ENCODE measurements at places on chromosomes 16 and 17.

DNA sequence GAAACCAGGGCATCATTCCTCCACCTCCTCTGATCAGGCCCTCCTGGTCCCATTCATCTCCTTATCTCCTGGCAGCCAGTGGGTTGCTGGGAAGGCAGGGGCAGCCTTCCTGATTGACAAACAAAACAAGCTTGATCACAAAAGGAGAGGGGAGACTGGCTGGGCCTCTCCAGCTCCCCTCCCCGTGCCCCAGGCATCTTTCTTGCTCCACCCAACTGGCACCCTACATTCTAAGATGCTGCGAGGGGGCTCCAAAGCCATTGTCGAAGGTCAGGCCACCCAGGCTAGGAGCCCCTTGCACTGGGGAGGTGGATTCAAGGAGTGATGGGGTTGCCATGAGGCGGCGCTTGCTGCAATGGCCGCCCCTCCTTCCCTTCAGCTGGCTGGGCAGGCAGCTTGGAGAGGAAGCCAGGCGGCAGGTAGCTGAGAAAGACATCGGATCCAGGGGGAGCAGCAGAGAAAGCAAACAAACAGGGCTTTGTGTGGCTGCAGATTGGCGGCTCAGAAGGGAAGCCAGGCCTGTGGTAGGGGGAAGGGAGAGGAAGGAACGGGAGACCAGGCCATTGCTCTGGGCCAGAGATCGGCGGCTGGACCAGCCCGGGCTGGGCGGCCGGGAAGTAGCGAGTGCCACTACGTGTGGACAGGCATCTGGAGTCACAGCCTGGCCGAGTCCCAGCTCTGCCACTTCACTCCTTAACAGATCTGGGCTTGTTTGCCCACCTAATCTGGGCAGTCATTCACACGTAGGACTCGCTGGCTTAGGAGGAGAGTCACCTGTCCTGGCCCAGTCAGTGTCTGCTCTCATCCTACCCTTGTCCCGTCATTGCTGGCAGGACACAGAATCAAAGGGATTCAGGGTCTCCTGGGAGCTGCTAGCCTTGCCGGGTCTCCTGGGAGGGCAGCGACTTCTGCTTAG is 12.3 kb downstream of the RAI1 start:
- DNase-seq: no peak

DNA sequence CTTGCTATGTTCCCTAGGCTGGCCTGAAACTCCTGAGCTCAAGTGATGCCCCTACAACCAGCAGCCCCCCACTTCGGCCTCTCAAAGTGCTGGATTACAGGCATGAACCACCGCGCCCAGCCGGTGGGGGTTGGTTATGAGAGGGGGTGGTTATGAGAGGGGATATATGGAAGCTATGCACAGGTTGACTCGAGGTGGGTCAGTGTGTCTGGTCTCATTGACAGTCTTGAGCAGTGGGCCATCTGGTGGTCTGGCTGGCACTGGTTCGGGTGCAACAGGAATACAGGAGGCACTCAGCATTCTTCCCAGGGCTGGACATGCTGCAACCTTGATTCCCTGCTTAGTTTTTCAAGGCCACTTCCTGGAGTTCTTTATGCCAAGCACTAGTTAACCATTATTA is 5.6 kb upstream of the STX1B start:
- DNase-seq: no peak

GRCh38 chr16:57486858-57487834 is 853 bp upstream of the DOK4 start:
- no peak for DNase-seq

- DNase-seq: no peak
Measured at GRCh38 chr16:82236875-82237274, 66.9 kb upstream of the MPHOSPH6 start.

- no peak for DNase-seq
Measured at GRCh38 chr17:61862105-61862574, 1.2 kb downstream of the BRIP1 start.

DNA sequence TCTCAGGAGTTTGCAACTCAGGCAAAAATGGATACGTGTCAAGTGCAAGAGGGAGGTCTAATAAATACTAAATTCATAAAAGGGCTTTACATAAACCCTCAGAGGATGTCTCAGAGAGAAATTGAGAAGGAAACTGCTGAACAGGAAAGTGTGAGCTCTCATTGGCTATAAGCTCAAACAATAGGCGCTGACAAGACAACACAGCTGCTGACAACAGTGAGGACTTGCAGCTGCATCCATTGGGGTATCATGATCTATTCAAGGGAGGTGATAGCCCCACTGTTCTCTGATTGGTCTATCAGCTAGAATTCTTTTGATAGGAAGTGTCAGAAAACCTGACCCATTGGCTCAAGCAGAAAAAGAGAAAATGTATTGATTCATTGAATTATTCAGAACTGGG is 187.2 kb downstream of the CBLN1 start:
- DNase-seq: no peak

GRCh38 chr17:77693776-77694175 is 264.7 kb upstream of the TNRC6C start:
- DNase-seq: no peak

DNA sequence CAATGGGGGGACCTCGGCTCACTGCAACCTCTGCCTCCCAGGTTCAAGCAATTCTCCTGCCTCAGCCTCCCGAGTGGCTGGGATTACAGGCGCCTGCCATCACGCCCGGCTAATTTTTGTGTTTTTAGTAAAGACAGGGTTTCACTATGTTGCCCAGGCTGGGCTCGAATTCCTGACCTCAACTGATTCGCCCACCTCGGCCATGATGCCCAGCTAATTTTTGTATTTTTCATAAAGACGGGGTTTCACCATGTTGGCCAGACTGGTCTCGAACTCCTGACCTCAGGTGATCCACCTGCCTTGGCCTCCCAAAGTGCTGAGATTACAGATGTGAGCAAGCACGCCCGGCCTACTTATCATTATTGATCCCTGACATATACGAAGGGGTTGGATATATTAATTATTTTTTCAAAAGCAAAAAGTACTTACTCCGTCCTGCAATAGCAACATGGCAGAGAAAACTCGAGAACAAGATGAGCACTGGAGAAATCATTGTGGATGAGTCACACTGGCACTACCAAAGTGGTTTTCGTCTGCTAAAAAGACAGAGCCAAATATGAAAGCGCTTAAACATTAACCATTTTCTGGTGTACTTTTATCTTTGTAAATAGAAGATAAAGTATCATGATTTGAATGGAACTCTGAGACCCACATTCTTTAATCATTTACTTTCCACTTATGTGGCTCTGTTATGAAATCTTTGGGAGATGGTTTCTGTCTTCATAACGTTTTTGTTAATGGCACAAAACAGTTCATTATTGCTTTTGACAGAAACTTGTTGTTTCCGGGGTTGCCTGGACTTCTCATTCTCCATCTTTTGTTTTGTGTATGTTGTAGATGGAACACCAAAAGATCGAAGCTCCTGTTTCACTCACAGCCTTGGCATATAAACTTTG is at the start of gene APOH:
Gene APOH, minus strand, starts transcription at position 529 of the 896 bp plus-strand sequence. Its CDS starts 36 bp downstream, at position 493.
- DNase-seq: no peak

DNA sequence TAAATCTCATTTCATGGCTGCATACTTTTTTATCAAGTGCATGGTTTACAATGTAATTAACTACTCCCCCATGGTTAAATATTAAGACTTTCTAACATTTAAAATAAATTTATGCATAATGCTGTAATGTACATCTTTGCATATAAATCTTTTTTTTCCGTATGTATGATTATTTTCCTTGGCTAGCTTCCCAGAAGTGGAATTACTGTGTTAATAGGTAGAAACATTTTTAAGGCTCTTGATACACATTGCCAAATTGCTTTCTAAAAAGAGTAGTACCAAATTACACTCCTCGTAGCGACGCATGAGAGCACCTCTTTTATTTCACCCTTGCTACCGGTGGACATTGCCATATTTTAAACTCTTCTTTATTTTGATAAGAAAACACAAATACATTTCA is 141.1 kb downstream of the DNAH9 start:
- no peak for DNase-seq

GRCh38 chr16:14372471-14372870 is 257.6 kb downstream of the PARN start:
- no peak for DNase-seq

GRCh38 chr16:51134269-51134812 is 16.7 kb downstream of the SALL1 start:
- no peak for DNase-seq

DNA sequence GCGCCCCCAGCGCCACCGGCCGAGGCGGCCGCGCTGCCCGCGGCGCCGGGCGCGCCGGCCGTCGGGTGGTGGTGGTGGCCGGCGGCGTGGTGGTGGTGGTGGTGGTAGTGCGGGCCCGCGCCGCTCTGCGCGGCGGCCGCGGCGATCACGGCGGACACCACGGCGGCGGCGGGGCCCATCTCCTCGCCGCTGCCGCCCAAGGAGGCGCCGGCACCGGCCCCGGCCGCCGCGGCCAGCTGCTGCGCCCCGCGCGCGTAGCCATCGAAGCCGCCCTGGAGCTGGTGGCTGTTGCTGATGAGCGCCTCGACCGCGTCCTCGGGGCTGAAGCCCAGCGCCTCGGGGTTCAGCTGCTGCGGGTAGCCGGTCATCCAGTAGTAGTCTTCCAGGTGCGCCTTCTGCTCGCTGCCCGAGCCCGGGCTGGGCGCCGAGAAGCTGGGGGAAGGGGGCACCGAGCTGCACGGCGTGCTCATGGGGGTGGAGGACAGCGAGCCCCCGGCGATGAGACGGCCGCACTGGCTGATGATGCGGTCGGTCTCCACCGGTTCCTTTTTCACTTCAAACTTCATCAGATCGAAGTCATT is 1.2 kb downstream of the MAF start:
- no peak for DNase-seq

DNA sequence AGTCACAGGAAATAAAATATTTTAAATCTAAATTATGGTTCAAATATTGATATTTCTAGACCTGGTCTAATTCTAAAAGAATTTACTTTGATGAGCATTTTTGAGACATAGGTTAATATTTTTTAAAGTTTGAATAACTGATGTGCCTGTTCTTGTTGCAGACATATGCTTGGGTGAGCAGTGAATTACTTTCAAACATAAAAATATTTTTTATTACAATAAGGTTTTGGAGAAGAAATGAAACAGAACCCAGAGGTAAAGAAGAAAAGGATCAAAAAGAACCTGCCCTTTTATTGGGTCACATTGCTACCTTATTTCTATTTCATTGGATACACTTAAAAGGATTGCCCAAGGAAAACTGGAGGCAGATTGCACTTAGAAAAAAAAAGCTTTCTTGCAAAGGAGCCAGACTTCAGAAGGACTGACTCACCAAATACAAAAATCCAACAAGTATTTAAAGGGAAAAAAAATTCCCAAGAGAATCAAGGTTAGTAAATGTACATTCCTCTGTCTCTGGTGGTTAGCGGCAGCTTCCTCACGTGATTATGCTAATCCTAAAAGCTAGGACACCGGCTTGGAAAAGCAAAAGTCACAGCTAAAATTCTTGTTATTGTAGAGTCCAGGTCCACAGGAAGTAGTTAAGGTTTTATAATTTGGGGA is 18.5 kb downstream of the ENPP7 start:
- DNase-seq: no peak

DNA sequence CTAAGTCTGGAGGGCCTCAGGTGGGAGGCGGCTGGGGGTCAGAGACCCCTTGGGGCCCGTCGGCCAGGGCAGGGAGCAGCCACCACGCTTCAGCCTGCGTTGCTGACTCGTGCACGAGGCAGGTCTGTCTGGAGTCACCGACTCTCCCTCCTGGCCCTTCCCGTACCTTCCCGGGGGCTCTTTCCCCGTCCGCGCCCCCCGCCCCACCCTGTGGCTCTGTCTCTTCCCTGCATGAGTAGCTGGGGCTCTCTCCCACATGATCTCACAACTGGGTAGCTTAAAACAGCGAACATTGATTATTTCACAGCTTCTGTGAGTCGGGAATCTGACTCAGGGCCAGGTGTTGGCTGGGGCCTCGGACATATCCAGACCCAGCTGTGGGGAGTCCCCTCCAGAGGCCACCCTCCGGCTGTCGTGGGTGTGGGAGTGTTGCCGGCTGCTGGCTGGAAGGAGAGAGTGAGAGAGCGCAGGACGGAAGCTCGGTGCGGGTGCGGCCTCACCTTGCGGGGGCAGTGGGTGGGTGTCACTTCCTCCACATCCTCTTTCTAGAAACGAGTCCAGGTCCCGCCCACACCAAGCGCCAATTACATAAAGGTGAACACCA is 17.3 kb downstream of the BAHCC1 start:
- DNase-seq: no peak

DNA sequence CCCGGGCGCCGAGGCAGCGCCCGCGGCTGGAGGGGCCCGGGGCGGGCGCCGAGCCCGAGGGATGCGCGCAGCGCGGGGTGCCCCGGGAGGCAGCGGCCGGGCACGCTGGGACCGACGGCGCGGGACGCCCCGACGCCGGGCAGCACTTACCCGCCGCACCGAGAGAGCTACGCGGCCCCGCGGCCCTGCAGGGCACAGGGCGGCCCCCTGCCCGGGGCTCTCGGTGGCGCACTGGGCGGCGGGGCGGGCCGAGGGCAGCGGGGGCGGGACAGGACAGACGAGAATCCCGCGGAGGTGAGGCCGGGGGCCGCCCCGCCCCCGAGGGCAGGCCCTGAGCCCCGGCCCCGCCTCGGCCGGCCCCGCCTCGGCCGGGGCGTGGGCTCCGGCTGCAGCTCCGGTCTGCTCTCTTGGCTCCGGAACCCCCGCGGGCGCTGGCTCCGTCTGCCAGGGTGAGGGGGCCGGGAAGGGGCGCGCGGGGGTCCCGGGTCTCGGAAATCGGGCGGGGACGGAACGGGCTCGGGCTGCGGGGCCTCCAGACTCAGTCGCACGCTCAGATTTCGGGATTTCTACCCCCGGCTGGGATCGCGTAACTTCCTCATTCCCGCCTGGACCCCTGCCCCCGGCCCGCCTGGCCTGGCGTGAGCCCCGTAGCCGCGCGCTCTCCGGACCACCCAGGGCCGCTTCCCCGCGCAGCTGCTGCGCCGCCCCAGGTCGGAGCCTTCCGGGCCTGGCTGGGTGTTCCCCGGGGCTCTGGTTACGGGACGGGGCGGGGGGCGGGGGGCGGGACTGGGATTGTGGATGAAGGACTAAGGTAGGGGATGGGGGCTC is at the start of gene PLD2:
Gene PLD2, plus strand, starts transcription at position 376 of the 828 bp plus-strand sequence. CDS start 621 bp downstream, outside the sequence.
- DNase-seq: peak; percentile 80

DNA sequence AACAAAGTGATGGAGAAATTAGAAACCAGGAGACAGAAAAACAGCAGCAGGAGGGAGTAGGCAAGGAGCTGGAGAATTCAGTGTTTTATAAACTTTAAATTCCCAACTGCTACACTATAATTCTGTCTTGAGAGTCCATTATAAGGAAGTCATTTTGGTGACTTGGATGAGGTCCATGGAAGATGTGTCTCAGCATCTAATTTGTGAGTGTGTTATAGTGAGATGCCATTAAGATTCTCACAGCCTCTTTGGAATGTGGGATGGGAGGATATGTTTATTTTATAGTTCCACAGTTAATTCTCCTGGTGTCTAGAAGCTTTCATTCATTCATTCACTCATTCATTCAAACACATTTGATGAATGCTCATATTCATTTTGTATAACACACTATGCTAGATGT is 206.0 kb upstream of the MYOCD start:
- no peak for DNase-seq

DNA sequence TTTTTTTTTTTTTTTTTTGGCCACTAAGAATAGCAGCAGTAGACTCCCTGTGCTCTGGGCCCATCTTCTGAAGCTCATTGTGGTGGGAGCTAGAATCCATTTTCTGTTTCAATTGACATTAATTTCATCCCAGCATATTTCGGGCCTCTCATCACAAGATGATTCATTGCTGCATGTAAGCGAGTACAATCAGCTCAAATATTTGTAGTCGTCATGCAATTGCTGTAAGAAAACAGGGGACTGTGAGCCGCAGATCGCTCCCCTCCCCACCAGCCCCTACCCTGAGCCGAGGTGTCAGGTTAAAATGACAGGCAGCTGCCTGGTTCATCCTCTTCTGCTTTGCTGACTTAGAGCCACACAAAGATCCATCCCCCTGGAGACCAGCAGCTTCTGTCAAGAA is 358.8 kb upstream of the CDH5 start:
- DNase-seq: no peak

- DNase-seq: no peak
Measured at GRCh38 chr17:39937447-39937846, 9.9 kb downstream of the LRRC3C start.
